Keratinocyte (primary cell): ENCODE measurements at places on chromosomes 2 and 18.

- no peak for DNase-seq
Measured at GRCh38 chr18:44552706-44553105, 128.0 kb upstream of the SETBP1 start.

- no peak for DNase-seq
Measured at GRCh38 chr2:238103465-238104225, 3.5 kb downstream of the ESPNL start.

- no peak for DNase-seq
Measured at GRCh38 chr2:102359527-102359926, 3.9 kb downstream of the IL18R1 start.

GRCh38 chr2:100240386-100240785 is 81.9 kb downstream of the LONRF2 start:
- no peak for DNase-seq

GRCh38 chr2:16124881-16125613 is 184.7 kb downstream of the MYCN start:
- no peak for DNase-seq

- DNase-seq, result no peak
Measured at GRCh38 chr2:176565641-176566323, 296.5 kb downstream of the MTX2 start.

- no peak for DNase-seq
Measured at GRCh38 chr2:64329848-64330247, 124.1 kb upstream of the LGALSL start.

DNA sequence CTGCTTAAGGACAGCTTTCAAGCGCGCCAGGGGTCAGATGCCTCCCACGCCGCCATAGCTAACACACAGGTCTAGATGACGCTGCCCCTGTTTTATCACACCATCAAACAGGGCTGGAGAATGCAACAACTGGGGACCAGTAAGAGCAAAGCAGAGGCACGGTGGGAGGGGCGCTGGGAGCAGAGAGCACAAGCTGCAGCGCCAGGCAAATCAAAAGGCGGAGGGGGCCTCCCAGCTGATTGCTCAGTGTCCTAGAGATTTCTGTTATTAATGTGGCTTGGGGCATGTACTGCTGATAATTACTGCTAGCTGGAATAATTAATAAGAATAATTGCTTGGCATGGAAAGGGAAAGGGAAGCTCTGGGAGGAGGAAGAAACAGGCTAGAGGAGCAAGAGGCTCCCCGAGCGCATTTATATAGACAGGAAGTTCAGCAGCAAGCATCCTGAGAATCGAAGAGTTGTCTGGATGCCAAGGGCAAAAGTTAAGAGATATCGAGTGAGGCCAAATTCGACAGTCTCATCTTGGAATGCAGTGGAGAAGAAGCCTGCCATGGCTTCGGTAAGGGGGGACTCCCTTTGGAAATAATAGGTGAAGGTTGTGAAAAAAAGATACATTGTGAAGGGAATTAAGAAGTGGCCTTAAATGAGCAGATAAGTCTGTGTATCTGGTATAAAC is 104.5 kb upstream of the ZNF521 start:
- no peak for DNase-seq

DNA sequence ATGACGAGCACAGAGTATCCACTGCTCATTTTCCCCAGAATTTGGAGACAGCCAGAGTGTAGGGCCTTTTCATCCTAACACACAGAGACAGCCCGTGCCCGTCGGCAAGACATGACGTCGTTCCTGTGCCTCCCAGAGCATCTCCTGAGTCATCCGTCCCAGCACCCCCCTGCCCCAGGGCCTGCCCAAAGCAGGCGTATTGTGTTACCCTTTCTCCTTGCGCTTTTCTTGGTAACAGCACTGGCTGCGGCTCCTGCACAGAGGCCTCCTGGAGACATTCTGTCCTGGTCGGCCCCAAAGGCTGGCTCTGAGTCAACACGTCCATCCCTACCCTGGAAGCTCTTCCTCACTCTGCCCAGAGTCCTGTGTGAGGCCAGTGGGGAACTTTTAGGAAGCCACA is 217.1 kb downstream of the KLHL29 start:
- DNase-seq, result no peak

- no peak for DNase-seq
Measured at GRCh38 chr2:126828491-126828890, 70.2 kb upstream of the TEX51 start.

- DNase-seq, result no peak
Measured at GRCh38 chr18:75223687-75224347, 13.2 kb downstream of the TSHZ1 start.

DNA sequence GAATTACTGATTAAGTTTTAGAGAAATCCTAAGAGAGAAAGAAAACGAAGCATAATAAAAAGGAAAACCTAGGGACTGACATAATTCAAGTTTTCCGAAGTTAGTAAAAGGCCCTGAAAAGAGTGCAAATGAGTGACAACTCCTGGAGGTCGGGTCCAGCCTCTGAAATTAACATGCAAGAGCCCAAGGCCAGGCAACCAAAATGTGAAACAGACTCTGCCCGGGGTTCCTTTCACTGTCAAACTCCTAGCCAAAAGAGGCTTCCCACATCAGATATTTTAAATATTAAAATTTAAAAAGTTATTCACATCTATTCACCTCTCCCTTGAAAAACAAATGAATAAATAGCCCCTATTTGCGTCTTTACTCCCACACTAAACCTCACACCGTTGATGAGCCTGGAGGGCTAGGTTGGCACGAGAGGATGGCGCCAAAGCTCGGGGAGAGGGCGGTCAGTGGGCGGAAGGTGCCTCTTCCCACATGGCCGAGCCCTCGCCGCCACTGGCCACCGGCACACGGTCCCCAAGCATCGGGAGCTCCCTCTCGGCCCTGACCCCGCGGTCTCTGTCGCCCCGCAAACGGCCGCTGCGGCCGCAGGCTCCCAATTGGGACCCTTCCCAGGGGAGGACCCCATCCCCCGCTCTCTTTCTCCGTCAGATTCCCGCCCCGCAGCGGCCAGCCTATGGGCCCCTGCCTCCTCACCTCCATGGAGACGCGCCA is 630 bp downstream of the PPM1G start:
- no peak for DNase-seq

DNA sequence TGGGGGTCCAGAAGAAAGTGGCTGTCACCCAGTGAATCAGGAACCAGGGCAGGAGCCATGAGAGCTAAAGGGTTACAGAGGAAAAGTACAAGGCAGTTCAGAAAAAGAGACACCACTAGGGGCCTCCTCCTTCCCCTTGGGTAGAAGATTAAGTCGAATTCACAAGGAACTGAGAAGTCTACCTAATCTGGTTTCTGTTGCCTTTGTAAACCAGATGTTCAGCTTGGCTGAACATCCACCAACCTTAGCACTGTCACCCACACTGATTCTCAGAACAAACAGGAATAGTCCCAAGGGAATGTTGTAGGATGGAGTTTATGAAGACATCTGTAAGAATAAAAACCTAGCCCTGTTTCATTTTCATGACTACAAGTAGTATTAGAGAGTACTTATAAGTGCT is 90.4 kb upstream of the NOSTRIN start:
- no peak for DNase-seq

- DNase-seq, result no peak
Measured at GRCh38 chr2:86038291-86039081, 67.2 kb downstream of the POLR1A start.

- no peak for DNase-seq
Measured at GRCh38 chr2:165889798-165890197, 63.8 kb downstream of the TTC21B start.

GRCh38 chr2:69946351-69947324 is 14.8 kb downstream of the ASPRV1 start:
- no peak for DNase-seq

DNA sequence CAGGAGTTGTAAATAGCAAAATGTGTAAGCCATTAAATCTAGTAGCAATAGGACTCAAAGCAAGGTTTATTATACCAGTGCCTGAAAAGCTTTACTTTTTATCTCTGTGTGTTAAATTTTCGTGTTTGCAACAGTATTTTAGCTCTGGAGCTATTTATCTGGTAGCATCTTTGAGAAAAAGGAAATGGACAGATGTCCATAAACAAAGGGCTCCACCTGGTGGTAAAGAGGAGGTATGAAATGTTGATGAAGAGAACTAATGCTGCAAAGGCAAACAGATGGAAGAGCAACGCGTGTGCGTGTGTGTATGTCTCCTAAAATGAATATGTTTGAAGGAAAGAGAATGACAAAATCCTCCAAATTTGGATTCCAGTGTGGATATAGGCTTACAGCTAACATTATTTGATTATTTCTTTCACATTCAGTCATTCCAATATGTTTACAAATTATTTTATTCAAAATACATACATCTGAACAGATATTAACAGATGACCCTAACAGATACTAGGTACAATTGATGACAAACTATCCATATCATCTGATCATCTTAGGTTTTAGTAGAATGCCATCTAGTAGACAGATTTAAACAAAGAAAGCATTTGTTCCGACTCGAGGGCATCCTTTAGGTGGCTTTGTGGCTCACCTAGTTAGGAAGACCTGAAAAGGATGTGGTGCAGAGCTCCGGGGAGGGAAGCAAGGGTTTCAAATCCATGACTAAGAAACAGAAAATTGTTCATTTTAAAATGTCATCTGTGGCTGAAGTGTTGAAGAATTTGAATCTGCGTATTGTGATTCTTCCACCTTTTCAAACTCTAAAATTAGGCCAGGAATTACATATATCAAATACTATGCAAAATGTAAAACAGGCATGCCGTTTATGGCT is 383.3 kb downstream of the MTX2 start:
- no peak for DNase-seq

- DNase-seq, result no peak
Measured at GRCh38 chr2:240936106-240936505, 30.0 kb downstream of the CROCC2 start.

GRCh38 chr18:5772306-5773105 is 122.8 kb downstream of the TMEM200C start:
- no peak for DNase-seq

GRCh38 chr2:160561551-160562295 is 68.1 kb upstream of the RBMS1 start:
- DNase-seq, result peak; percentile 69

DNA sequence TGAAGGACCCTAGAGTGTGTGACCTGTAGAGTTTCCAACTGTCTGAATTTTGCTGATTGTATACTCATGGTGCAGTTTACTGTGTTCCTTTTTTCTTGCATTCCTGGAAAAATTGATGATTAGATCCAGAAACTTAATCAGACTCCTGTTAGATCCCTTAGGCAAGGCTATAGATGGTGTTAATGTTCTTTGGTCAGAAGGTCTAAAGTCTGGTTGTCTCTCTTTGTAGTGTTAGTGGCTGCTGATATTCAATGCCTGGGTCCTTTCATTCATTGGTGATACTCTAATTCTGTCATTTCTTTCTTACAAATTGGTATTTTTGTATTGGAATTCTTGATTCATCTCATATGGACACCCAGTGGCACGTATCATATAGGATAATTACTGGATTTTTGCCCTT is 6.3 kb downstream of the CCNT2 start:
- DNase-seq, result no peak
